ENCODE measurements at places on chromosomes 16 and 17. TPM values are rescaled to one million over a fixed set of nuclear protein-coding genes. Genes with fewer than 3 reads are reported as not detected.

DNA sequence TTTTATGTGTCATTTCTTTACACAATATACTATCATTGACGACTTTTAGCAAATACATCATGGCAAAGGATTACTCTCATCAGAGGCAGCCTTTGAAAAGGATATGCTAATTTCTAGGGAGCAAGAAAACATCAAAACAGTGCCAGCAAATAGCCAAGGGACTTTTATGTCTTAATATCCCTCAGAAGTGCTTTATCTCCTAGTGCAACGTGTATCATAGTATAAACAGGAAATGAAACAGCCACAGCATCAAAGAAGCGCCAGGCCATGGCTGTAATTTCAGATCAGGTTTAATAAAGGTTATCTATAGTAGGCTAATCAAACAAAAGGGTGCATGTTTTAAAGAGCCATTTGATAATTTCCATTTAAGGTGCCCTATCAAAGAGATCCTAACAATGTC lies 159.9 kb downstream of the AXIN2 start:
- no peak overlapping the region for H3K4me3 ChIP-seq
- no peak for DNase-seq
- H3K27me3 ChIP-seq = no peaks in the 10 kb centered on the region
- no peaks in the 10 kb centered on the region for H3K36me3 ChIP-seq
- peaks cover 14% of the 10 kb centered on the region for H3K4me1 ChIP-seq

GRCh38 chr17:76683011-76683755 lies 27.6 kb downstream of the MXRA7 start:
- DNase-seq = peak; percentile 66
- H3K4me1 ChIP-seq = peaks cover 11% of the 10 kb centered on the region
- H3K27ac ChIP-seq = peak overlapping the region; percentile 27
- H3K27me3 ChIP-seq = no peaks in the 10 kb centered on the region
- H3K4me3 ChIP-seq = no peak overlapping the region

DNA sequence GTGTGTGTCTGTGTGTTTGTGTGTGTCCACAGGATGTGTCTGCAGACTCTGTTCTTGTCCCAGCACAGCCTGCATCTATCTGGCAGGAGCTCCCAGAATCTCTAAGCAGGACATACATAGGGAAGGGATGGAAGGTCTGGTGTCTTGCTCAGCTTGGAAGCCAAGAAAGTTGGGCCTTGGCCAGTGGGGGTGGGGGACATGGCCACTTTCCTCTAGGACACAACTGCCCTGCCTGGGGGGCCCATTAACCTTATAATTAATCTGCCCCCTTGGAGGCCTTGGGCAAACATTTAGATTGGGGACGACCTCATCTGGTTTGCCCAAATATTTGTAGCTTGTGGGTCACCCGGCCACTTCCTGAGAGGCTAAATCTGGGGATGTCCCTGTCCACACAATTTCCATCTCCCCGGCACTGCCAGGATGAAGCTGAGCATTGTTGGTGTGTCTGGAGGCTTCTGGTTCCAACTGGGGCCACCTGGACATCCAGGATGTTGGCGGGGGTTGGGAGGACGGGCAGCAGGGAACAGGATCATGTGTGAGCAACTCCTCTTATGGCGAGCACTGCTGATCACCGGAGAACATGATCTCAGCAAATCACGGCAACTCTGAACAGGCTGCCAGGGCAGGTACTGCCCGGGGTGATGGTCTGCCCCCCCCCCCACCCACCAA lies 17.2 kb upstream of the FOXF1 start:
- H3K4me3 ChIP-seq = no peak overlapping the region
- H3K36me3 ChIP-seq = no peaks in the 10 kb centered on the region
- no peak for DNase-seq
- H3K4me1 ChIP-seq = peaks cover 20% of the 10 kb centered on the region

DNA sequence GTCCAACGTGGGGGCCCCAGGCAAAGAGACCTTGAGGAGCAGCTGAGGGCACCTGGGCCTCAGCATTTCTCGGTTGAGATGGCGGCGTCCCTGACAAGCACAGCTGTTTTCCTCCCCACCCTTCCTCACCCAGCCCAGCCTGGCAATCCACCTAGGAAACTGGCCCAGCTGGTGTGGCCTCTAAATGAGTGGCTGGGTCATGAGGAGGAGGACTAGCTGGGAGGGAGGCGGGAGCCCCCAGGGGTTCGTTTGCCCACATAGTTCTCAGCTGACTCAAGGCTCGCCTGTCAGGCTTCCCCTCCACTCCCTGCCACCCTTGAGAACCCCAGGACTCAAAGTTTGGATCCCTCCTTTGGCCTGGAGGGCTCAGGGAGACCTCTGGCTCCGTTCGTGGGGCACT lies 5.9 kb downstream of the RNF222 start:
- no peak for DNase-seq
- H3K4me1 ChIP-seq = peaks cover 9% of the 10 kb centered on the region
- H3K27ac ChIP-seq = no peak overlapping the region
- peaks cover 10% of the 10 kb centered on the region for H3K27me3 ChIP-seq
- H3K36me3 ChIP-seq = no peaks in the 10 kb centered on the region

GRCh38 chr17:6654841-6655731 lies 3.5 kb downstream of the C17orf100 start:
- H3K36me3 ChIP-seq = peaks cover 2% of the 10 kb centered on the region
- H3K4me3 ChIP-seq = peak overlapping the region; percentile 85
- no peak overlapping the region for H3K27ac ChIP-seq
- peaks cover 43% of the 10 kb centered on the region for H3K4me1 ChIP-seq
- DNase-seq = peak; percentile 83

GRCh38 chr17:51365090-51365489 lies 104.7 kb downstream of the UTP18 start:
- H3K36me3 ChIP-seq = no peaks in the 10 kb centered on the region
- peaks cover 25% of the 10 kb centered on the region for H3K4me1 ChIP-seq
- H3K4me3 ChIP-seq = no peak overlapping the region
- no peak for DNase-seq
- H3K27ac ChIP-seq = no peak overlapping the region
- H3K27me3 ChIP-seq = no peaks in the 10 kb centered on the region

- no peaks in the 10 kb centered on the region for H3K27me3 ChIP-seq
- no peak overlapping the region for H3K4me3 ChIP-seq
- H3K36me3 ChIP-seq = no peaks in the 10 kb centered on the region
- H3K4me1 ChIP-seq = peaks cover 31% of the 10 kb centered on the region
Measured at GRCh38 chr17:78742901-78743300, 39.2 kb downstream of the CYTH1 start.

DNA sequence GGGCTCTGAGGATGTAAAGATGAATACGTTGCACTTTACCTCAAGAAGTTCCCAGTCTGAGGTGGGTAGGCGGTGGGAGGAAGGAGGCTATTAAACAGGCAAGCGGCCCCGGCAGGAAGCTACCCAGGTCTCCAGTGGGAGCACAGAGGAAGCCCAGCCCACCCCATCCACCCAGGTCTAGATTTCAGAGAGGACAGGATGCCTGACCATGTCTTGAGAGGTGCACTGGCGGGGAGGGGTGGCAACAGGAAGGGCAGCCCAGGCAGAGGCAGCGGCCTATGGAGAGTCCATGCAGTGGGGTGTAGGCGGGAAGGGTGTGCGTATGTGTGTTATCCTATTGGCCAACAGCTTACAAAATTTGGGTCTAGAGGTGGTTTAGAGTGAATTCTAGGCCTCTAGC lies 13.9 kb downstream of the SARM1 start:
- H3K4me1 ChIP-seq = peaks cover 11% of the 10 kb centered on the region
- H3K27ac ChIP-seq = no peak overlapping the region
- H3K36me3 ChIP-seq = peaks cover 3% of the 10 kb centered on the region
- peak overlapping the region; percentile 89 for H3K4me3 ChIP-seq
- H3K27me3 ChIP-seq = peaks cover 74% of the 10 kb centered on the region

DNA sequence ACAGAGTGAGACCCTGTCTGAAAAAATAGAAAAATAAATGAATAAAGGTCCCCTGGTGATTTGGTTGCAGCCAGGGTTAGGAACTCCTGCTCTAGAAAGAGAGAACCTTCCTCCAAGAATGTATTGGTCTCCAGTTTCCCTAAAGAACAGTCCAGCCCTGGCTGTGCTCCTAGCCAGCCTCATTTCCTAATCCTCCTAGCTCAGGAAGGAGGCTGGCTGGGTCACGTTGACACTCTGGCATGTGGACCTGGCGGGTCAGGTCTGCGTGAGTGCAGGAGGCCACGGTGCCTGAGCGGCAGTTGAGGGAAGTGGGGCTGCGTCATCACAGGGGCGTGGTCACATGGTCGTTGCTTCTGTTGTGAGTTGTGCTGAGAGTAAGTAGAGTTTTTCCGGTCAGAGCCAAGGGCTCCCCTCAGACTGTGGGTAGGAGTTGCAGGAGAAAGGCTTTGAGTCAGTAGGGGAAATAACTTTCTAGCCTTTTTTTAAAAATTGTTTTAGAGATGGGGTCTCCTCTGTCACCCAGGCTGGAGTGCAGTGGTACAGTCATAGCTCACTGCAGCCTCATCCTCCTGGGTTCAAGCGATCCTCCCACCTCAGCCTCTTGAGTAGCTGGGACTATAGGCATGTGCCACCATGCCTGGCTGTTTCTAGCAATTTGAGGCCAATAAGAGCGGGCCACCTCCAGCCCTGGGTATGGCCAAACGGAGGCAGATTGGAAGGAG lies 194.0 kb upstream of the CIBAR2 start:
- peaks cover 61% of the 10 kb centered on the region for H3K4me1 ChIP-seq
- H3K4me3 ChIP-seq = no peak overlapping the region
- H3K27ac ChIP-seq = peak overlapping the region; percentile 74

SKAP1 gene
- 0.30 TPM for total RNA-seq

VTN gene
- 1.3 TPM for total RNA-seq

FOXO3B gene
- 9.9 TPM for total RNA-seq

PRAC1 gene
- 35.2 TPM for total RNA-seq

WNT9B gene
- total RNA-seq = 0.87 TPM
